ENCODE measurements at places on chromosomes 16 and 17. TPM values are rescaled to one million over a fixed set of nuclear protein-coding genes. Genes with fewer than 3 reads are reported as not detected.
A peak's percentile ranks its signal among the peaks of the same experiment; 100 is the strongest.

DNA sequence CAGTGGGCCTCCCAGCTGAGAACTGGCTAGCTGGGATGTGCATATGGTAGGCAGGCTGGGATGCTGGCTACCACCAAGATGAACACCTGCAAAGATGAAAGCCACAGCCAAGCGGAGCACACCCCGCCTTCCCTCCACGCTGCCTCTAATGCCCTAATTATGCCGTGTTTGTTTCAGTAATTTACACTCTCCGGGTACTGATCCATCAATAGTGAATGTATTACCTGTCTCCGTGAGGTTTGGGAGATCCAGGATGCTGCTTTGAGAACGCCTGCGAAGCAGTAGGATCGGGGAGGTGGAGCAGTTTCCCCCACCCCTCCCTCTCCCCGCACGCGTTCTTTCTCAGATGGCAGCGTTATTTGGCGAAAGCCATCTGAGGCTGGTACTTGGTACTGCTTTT lies 28.9 kb upstream of the GSE1 start:
- H3K4me3 ChIP-seq: no peak overlapping the region
- no peak for DNase-seq
- no peaks in the 10 kb centered on the region for H3K27me3 ChIP-seq
- H3K27ac ChIP-seq: no peak overlapping the region
- peaks cover 10% of the 10 kb centered on the region for H3K4me1 ChIP-seq
- H3K36me3 ChIP-seq: peaks cover 2% of the 10 kb centered on the region

DNA sequence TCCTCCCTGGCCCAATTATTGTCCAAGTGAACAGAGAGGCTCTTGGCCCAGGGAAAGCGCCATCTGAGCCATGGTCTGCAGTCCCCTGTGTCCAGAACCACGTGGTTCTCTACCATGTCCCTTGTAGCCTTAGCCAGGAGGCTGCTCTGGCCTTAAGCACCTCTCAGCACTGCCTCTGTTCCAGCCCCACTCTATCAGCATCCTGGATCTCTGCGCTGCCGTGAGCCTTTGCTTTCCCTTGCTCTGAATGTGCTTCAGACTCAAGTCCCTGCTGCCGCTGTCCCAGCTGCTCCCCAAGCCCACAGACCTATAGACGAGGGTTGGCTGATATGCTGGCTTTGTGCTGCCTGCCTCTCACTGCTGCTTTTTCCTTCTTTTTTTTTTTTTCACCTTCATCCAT lies 33.9 kb downstream of the CYB561 start:
- DNase-seq: no peak
- H3K36me3 ChIP-seq: no peaks in the 10 kb centered on the region
- peaks cover 5% of the 10 kb centered on the region for H3K27me3 ChIP-seq
- H3K27ac ChIP-seq: no peak overlapping the region
- no peak overlapping the region for H3K4me3 ChIP-seq

DNA sequence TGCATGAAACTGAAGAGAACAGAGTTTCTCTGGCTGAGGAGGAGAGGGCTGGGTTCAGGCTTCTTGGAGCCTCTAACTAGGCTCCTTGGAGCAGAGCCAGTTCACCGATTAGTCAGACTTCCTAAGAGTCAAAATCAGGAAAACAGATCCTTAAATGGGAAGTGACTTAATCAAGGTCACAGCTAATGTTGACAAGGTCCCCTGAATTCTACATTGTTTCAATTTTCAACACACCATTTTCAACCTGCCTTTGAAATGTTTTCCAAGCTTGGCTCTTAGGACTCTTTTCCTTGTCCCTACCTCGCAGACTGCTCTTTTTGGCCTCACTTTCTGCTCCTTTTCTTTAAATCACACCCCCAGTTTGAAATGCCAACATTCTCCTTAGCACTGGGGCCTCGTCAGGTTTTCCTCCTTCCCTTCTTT lies 16.3 kb downstream of the MYL4 start:
- no peak overlapping the region for H3K4me3 ChIP-seq
- no peak overlapping the region for H3K27ac ChIP-seq
- H3K4me1 ChIP-seq: peaks cover 38% of the 10 kb centered on the region
- H3K27me3 ChIP-seq: peaks cover 7% of the 10 kb centered on the region

DNA sequence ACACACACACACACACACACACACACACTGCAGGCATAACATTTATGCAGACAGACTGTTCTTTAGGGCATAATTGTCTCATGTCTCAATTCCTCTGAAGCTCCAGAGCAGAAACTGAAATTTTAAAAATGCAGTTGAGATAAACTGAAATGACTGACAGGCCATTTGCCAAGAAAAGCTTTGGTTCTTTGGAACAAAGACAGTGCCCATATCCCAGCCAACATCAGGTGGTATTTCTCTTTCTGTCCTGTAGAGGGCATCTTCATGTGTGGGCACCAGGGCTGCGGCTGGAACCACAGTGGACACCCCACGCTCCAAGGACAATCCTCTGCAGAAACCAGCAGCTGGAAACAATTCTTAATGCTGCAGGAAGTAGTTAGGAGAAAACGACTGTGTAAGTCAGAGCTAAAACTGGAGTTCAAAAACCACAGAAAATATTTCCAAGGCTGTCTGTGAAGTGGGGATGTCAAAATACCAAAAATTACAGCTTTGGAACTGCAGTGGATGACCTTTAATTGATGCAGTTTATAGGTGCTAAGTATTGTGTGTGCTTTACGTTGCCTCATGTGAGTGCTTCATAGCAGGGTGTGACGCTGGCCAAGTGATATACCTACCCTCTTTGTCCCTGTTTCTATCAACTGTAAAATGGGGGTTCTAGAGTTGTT lies 10.6 kb upstream of the MEFV start:
- peaks cover 30% of the 10 kb centered on the region for H3K36me3 ChIP-seq
- H3K27ac ChIP-seq: no peak overlapping the region
- no peak overlapping the region for H3K4me3 ChIP-seq

DNA sequence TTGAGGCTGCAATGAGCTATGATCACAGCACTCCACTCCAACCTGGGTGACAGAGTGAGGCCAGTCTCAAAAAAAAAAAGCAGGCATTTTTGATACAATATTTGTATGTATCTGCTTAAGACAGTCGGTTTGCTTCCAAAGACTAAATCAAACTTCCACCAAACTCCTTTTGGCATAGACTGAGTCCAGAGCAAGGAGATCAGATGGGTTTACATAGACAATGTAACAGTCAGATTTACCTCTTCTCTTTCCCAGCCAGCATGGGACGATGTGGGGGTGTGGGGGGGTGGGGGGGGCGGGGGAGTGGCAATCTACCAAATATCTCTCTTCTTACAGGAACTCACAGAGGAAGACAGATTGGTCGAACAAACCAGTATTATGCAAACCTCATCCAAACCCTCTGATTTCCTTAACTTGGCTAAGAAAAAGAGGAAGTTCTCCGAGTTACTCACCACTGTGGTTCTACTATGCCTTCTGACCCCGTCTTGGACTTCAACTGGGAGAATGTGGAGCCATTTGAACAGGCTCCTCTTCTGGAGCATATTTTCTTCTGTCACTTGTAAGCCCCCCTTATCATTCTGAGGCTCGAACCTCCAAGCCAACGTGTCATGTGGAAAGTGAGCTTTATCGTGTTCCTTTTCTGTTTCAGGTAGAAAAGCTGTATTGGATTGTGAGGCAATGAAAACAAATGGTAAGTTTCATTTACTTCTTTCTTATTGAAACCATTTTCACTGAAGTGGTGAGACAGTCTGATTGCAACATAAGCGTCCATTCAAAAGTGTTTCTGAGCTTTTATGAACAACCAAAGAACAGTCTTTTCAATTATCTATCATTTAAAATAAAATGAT lies at the start of gene MILR1:
TSS of gene MILR1 (plus strand) at position 451 of the 848 bp plus-strand sequence. CDS start at position 505, 54 bp downstream.
- peak within 1 kb of the TSS; percentile 9 for H3K4me3 ChIP-seq
- no peaks in the 10 kb centered on the region for H3K36me3 ChIP-seq
- peak within 1 kb of the TSS; percentile 64 for H3K27ac ChIP-seq
- no peak for DNase-seq

GRCh38 chr17:51643702-51644490 lies 383.6 kb downstream of the UTP18 start:
- no peaks in the 10 kb centered on the region for H3K4me1 ChIP-seq
- H3K27me3 ChIP-seq: peaks cover 7% of the 10 kb centered on the region
- H3K27ac ChIP-seq: no peak overlapping the region
- DNase-seq: no peak

GRCh38 chr17:57927048-57927723 lies 28.0 kb downstream of the CUEDC1 start:
- H3K36me3 ChIP-seq: no peaks in the 10 kb centered on the region
- H3K27ac ChIP-seq: no peak overlapping the region
- peaks cover 11% of the 10 kb centered on the region for H3K4me1 ChIP-seq
- DNase-seq: no peak

Gene CNGB1
- not detected for total RNA-seq

Gene DPEP3
- total RNA-seq: 0.54 TPM

DNA sequence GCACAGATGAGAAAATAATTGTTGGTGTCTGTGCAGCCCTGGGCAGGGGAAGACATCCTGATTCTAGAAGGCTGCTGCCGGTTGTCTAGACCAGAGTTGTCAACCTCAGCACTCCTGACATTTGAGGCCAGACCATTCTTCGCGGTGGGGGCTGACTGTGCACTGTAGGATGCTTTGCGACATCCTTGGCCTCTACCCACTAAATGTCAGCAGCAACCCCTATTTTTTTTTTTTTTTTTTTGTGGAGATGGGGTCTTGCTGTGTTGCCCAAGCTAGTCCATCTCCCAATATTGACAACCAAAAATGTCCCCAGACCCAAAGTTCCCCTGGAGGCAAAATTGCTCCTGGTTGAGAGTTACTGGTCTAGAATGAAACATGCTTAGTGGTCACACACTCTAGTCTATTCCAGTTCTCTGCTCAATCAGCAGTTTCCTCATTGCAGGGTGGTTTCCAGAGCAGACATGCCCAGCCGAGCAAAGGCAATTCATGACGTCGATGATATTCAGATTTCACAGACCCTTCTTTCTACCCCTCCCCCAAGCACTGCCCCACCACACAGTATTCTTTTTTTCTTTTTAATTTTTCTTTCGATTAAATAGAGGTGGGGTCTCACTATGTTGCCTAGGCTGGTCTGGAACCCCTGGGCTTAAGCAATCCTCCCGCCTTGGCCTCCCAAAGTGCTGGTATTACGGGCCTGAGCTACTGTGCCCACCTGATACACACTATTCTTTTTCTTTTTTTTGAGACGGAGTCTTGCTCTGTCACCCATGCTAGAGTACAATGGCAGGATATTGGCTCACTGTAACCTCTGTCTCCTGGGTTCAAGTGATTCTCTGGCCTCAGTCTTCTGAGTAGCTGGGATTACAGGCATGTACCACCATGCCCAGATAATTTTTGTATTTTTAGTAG lies 9.0 kb downstream of the C17orf99 start:
- DNase-seq: no peak
- H3K4me1 ChIP-seq: peaks cover 4% of the 10 kb centered on the region
- no peaks in the 10 kb centered on the region for H3K36me3 ChIP-seq
- no peak overlapping the region for H3K27ac ChIP-seq
- no peak overlapping the region for H3K4me3 ChIP-seq

DNA sequence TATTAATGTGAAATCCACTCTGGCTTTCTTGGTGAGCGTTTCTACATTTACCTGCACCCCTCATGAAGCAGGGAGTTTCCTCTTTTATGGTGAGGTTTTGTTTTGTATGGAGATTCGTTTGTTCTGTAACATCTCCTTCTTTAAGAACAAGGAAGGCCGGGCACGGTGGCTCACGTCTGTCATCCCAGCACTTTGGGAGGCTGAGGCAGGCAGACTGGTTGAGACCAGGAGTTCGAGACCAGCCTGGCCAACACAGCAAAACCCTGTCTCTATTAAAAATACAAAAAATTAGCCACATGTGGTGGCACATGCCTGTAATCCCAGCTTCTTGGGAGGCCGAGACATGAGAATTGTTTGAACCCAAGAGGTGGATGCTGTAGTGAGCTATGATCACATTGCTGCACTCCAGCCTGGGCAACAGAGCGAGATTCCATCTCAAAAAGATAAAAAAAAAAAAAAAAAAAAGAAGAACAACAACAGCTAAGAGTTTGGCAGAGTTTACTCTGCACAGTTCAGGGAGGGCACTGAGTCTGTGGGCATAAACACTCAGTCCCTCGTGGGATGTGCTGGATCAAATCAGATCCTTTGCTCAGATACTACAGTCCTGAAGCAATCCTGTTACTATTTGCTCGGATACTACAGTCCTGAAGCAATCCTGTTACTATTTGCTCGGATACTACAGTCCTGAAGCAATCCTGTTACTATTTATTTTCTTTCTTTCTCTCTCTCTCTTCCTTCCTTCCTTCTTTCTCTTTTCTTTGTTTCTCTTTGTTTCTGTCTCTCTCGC lies 28.9 kb downstream of the ADCY9 start:
- H3K4me1 ChIP-seq: peaks cover 19% of the 10 kb centered on the region
- peaks cover 4% of the 10 kb centered on the region for H3K36me3 ChIP-seq
- H3K27me3 ChIP-seq: peaks cover 4% of the 10 kb centered on the region
- no peak overlapping the region for H3K4me3 ChIP-seq
- no peak overlapping the region for H3K27ac ChIP-seq
- DNase-seq: no peak

GRCh38 chr17:19260958-19261357 lies 23.8 kb downstream of the EPN2 start:
- H3K4me1 ChIP-seq: no peaks in the 10 kb centered on the region
- peaks cover 24% of the 10 kb centered on the region for H3K27me3 ChIP-seq
- H3K4me3 ChIP-seq: no peak overlapping the region
- H3K27ac ChIP-seq: no peak overlapping the region
- no peaks in the 10 kb centered on the region for H3K36me3 ChIP-seq

GRCh38 chr17:72618001-72618509 lies 474.4 kb downstream of the SLC39A11 start:
- H3K4me1 ChIP-seq: peaks cover 9% of the 10 kb centered on the region
- no peak for DNase-seq
- H3K36me3 ChIP-seq: no peaks in the 10 kb centered on the region
- peak overlapping the region; percentile 30 for H3K4me3 ChIP-seq
- peaks cover 75% of the 10 kb centered on the region for H3K27me3 ChIP-seq

- H3K36me3 ChIP-seq: no peaks in the 10 kb centered on the region
- H3K27me3 ChIP-seq: no peaks in the 10 kb centered on the region
- no peak for DNase-seq
- H3K4me1 ChIP-seq: peaks cover 6% of the 10 kb centered on the region
- no peak overlapping the region for H3K4me3 ChIP-seq
- H3K27ac ChIP-seq: no peak overlapping the region
Observed at GRCh38 chr16:19062706-19063105, 4.7 kb upstream of the COQ7 start.

Gene CDYL2
- total RNA-seq: 27.8 TPM
